ENCODE measurements at places on chromosomes 16 and 17. TPM values are rescaled to one million over a fixed set of nuclear protein-coding genes. Genes with fewer than 3 reads are reported as not detected.

GRCh38 chr16:51640196-51640595 lies 489.1 kb upstream of the SALL1 start:
- DNase-seq, result no peak

- no peak for DNase-seq
These were observed 54.6 kb upstream of the ACSF3 start for GRCh38 chr16:89038811-89039735.

- peak; percentile 41 for DNase-seq
These were observed 5.8 kb downstream of the CACNA1H start for GRCh38 chr16:1158456-1159324.

- peak; percentile 41 for DNase-seq
These were observed 19.6 kb upstream of the CCL2 start for GRCh38 chr17:34235389-34236028.

DNA sequence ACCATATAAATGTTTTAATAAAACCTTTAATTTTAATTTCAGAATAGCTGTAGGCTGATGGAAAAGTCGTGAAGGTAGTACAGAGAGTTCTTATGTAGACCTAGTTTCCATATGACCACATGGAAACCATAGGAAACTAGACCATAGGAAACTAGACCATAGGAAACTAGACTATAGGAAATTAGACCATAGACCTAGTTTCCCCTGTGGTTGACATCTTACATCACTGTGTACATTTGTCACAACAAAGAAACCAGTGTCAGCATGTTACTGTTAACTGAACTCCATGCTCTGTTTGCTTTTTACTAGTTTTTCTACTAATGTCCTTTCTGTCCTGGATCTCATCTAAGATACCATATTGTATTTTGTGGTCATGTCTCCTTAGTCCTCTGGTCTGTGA lies 14.6 kb downstream of the NUDT7 start:
- DNase-seq, result no peak

DNA sequence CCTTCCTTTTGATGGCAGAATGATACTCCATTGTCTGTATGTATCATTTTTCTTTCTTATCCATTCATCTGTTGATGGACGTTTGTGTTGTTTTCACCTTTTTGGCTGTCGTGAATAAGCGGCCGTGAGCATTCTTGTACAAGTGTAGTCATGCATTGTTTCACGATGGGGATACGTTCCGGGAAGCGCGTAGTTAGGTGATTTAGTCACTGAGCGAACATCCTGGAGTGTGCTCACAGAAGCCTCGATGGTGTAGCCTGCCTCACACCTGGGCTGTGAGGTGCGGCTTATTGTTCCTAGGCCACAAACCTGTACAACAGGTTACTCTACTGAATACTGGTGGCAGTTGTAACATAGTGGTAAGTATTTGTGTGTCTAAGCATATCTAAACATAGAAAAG lies 136.5 kb downstream of the CMIP start:
- peak; percentile 81 for DNase-seq

- no peak for DNase-seq
These were observed 14.1 kb upstream of the CCDC154 start for GRCh38 chr16:1458336-1458976.

- no peak for DNase-seq
These were observed 4.2 kb downstream of the ABHD15 start for GRCh38 chr17:29562615-29563014.

GRCh38 chr16:67518676-67519075 lies 10.0 kb upstream of the RIPOR1 start:
- DNase-seq, result no peak

DNA sequence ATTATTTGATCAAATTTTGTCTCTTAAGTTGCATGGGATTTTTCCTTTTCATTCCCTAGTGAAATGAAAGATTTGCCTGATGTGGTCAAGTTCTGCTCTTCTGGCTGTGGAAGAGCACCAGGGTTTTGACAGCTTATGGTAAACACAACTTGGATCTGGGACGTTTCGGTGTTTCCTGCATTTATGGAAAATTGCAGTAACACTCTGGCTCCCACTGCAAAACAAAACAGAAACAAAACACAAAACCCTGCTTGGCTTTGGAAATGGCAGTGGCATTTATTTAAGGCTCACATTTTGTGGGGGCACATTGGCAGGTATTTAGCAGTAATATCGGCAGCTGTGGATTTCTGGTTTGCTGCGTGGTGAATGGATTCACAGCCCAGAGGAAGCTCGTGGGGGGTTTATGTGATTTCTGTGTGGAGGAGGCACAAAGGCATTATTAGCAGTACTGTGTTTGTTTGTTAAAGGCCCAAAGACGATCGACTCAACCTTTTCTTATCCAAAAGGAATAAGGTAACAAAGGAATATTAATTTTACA lies 377.8 kb downstream of the SNX29 start:
- no peak for DNase-seq

GRCh38 chr17:80825471-80826345 lies 165.9 kb upstream of the CHMP6 start:
- no peak for DNase-seq

- DNase-seq, result no peak
These were observed 18.9 kb downstream of the XYLT1 start for GRCh38 chr16:17451843-17452242.

TLCD1 gene
- total RNA-seq, result 5.7 TPM

CTRL gene
- 0.64 TPM for total RNA-seq

NKIRAS2 gene
- total RNA-seq, result 25.8 TPM

TBX6 gene
- 1.6 TPM for total RNA-seq

KRT31 gene
- total RNA-seq, result not detected

CIBAR2 gene
- not detected for total RNA-seq

SLFN13 gene
- total RNA-seq, result 10.2 TPM

TNP2 gene
- not detected for total RNA-seq

Data from colonic mucosa (tissue), 4 donors.